ENCODE measurements at places on chromosomes 7 and 10.

- DNase-seq, result no peak
Measured at GRCh38 chr10:51313251-51313650, 239.0 kb downstream of the PRKG1 start.

GRCh38 chr7:157500171-157500960 is 163.6 kb downstream of the DNAJB6 start:
- no peak for DNase-seq

- no peak for DNase-seq
Measured at GRCh38 chr10:115963848-115964247, 309.2 kb downstream of the GFRA1 start.

DNA sequence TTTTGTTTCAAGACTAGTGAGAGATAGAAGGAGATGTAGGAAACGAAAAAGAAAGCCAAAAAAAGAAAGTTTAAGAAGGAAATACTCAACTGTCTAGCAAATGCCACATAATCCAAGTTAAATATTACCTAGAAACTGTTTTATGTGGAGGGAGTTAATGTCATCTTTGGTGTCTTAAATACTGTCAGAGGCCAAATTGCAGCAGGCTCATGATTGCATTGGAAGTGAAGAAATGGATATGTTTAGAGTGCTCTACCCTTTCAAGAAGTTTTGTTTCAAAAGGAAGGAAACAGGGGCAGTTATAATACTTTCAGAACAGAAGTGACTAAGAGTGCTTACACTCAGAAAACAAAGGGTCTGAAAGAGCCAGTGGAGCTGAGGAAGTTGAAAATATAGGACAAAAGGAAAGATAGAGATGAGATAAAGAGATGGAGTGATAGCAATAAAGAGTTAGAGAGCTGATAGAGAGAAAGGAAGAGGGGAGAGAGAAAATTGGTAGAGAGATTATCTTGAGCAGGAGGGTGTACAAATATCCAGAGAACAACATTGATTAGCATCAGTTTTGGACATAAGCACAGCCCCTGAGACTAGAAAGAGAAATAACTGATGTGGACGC is 28.0 kb upstream of the GNAI1 start:
- DNase-seq, result no peak

GRCh38 chr10:89262086-89263051 is 10.8 kb upstream of the LIPA start:
- DNase-seq, result no peak

DNA sequence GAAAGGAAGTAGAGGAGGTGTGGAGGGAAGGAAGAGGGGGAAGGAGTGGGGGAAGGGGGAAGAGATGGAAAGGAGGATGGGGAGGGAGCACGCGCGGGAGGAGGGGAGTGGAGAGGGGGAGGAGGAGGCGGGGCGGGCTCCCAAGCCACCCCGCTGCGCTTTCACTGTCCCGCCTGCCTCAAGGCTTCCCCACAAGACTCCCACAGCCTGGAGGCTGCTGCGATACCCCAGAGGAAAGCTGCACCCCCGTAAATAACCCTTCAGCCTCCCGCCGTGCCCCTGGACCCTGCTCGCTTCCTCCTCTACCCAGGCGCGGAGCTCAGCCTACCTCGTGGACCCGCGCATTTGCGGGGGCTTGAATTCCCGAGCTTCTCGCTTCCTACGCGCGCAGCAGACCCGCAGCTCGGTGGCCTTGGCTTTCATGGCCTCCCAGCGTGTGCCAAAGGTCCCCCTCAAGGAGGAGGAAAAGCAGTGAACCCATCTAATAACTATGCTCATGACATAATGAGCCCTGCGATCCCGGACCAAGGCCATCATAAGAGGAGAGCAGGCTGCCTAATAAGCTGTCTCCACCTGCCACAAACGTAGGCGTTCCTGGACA is at the start of gene C10orf67:
Gene C10orf67 (minus strand): TSS at position 557 of the 601 bp plus-strand sequence. CDS start 23 bp downstream, at position 534.
- peak; percentile 22 for DNase-seq

DNA sequence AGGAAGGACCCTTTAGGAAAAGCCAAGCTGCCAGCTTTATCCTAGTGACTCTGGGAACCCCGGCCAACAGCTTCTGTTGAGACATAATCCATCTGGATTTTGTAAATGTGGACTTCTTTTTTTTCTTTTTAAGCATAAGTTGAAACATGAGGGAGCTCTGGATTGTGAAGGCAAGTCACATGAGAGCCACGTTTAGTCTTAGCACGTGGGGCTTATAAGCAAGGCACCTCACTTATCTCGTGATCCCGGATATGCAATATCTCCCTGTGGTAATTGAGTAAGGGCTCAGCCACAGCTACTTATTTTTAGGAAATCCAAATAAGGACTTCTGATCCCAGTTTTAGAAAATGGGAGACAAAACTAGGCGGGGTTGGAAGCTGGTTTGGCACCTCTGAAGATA is 111.2 kb upstream of the PTN start:
- no peak for DNase-seq

GRCh38 chr10:102347236-102347828 is 48.2 kb upstream of the NFKB2 start:
- DNase-seq, result peak; percentile 42

DNA sequence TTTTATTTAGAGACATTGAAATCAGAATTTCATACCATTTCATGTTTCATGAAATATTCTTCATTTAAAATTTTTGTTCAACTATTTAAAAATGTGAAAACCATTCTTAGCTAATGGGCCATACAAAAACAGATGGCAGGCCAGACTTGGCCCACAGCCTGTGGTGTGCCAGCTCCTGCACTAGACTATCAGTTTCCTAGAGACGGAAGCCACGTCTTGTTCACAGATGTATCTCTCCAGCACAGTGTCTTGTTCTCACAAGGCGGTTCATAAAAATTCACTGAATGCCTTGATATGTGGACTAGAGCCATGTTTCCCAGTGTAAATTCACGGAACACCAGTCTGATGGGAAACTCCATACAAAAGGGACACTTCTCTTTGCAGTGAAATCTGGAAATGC is 216.0 kb downstream of the KCNMA1 start:
- peak; percentile 13 for DNase-seq

GRCh38 chr10:46560952-46561351 is 4.5 kb upstream of the GPRIN2 start:
- DNase-seq, result no peak

GRCh38 chr7:145219461-145219860 is 383.6 kb upstream of the TPK1 start:
- DNase-seq, result no peak

DNA sequence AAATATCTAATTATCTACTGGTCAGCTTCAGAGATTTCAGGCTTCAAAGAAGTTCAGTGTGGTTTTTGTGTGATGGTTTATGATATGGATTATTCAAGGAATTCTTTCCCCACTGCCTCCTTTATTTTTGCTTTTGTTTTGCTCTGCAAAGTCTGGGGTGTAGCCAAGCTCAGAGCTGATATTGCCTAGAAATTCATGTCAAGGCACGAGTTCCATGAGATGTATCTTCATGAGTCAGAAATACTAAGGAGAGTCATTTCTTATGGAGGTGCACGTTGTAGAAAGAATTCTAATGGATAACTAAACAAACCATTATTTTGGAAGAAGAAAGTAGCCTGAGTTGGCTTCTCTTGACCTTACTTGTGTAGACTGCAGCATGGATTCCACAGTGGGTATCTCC is 37.4 kb downstream of the VIM start:
- no peak for DNase-seq

DNA sequence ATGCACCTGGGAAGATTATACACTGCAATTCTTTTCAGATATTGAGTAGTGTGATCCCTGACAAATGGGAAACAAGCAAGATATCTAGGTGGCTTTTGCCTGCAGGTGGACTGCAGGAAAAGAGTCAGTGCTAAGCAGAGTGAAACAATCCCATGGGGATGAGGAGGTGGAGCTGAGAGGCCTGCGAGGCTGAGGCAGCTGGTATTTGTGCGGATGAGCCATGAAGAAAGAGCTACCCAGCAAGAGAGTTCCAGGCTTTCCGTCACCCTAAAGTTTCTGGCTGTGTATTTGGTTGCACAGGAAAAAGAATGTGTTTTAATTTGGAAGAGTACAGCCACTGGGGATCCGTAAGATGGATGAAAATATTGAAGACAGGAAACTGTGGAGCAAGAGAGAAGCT is 714.1 kb upstream of the COBL start:
- no peak for DNase-seq

GRCh38 chr7:100804681-100805431 is 22.5 kb downstream of the EPHB4 start:
- DNase-seq, result no peak

GRCh38 chr7:156445997-156446761 is 194.4 kb upstream of the RNF32 start:
- no peak for DNase-seq

DNA sequence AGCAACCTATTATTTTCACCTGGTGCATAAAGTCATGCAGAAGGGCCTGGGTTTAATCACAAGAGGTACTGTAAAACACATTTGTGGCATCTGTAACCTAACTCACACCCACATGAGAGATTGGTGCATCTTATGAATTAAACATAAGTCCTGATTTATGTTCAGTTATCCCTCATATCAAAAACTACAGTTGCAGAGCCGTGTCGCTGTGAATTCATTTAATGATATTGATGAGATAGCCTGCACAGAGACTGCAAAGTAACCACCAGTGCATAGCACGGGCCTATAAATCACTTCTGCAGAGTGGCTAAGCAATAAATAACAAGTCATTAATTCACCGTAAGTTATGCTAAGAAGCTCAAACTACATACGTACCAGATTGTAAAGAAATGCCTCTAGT is 178.2 kb downstream of the RELN start:
- DNase-seq, result no peak

DNA sequence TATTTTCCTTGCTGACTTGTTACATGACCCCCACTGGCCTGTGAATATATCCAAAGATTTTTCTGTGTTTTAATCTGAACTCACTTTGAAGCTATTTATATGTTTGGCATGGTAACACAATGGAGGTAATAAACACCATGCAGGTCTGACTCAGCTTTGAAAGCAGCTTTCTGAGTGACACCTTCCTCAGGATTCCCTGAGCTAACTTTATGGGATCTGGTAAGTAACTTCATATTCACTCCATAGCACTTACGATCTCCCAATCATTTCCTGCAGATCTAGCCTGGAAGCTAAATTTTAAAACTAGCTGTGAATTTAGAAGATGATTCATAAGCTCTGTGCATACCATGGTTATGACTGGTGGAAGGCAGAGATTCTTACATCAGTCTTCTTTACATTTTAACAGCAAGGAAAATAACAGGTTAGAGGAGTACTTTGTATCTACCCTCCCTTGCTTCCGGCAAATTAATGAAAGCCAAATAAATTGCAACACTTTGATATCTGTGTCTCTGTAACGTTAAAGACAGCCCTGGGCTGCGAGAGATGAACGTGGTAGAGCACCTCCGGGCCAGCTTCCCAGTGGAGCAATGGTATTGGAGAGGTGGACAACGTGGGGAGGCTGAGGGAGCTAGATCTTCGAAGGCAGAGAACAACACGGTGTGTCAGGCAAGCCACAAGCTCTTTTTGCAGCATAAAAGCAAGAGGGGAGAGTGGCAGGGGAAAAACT is 170.2 kb upstream of the KLF14 start:
- DNase-seq, result no peak

GRCh38 chr10:128069351-128070051 is 56.7 kb downstream of the MKI67 start:
- peak; percentile 65 for DNase-seq

All from cerebellum (tissue), 4 donors.